Forelimb muscle (tissue), 1 donor: ENCODE measurements at places on chromosomes 1 and 21. TPM values are rescaled to one million over a fixed set of nuclear protein-coding genes. Genes with fewer than 3 reads are reported as not detected.

GRCh38 chr1:241351841-241352240, 5.2 kb downstream of the RGS7 start:
- no peak for DNase-seq

- DNase-seq, result no peak
Observed at GRCh38 chr1:36397083-36397377, 678 bp downstream of the LSM10 start.

DNA sequence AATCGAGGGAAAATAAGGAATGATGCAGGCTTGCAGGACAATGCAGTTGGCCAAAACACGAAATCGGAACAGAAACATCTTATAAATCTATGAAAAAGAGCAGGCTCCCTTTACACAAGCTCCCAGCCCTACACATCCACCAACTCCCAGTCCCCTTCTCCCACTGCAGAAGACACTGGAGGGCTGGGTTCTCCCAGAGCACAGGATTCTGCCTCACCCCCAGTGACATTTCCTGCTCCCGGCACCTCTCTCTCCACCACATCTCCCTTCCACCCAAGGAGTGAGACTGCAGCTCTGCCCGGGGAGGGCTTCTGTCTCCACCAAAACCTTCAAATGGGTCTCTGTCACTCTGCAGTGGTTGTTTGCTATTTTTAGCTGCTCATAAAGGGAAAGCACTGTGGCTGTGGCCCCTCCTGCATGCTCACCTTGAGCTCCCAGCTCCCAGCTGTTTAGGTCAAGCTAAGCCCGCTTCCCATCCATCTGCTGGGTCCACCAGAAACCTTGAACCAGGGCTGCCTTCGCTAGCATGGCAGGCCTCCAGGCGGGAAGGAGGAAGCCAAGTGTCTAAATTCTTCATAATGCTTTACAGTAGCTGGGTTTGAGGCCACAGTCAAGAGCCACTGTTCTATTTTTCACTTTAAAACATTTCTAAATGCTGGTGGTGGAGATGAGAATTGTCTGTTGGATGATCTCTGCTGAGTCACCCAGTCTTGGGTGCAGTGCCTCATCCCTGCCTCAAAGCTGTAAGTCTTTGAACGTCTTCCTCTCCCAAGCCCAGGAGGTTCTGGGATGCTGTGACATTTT, 3.3 kb upstream of the C2CD2 start:
- DNase-seq, result no peak

The PRRX1 gene
- polyA plus RNA-seq, result 167 TPM

GRCh38 chr1:228873709-228874108, 138.4 kb downstream of the RHOU start:
- no peak for DNase-seq

The ANKRD65 gene
- 22.1 TPM for polyA plus RNA-seq

The CR1 gene
- 0.78 TPM for polyA plus RNA-seq

DNA sequence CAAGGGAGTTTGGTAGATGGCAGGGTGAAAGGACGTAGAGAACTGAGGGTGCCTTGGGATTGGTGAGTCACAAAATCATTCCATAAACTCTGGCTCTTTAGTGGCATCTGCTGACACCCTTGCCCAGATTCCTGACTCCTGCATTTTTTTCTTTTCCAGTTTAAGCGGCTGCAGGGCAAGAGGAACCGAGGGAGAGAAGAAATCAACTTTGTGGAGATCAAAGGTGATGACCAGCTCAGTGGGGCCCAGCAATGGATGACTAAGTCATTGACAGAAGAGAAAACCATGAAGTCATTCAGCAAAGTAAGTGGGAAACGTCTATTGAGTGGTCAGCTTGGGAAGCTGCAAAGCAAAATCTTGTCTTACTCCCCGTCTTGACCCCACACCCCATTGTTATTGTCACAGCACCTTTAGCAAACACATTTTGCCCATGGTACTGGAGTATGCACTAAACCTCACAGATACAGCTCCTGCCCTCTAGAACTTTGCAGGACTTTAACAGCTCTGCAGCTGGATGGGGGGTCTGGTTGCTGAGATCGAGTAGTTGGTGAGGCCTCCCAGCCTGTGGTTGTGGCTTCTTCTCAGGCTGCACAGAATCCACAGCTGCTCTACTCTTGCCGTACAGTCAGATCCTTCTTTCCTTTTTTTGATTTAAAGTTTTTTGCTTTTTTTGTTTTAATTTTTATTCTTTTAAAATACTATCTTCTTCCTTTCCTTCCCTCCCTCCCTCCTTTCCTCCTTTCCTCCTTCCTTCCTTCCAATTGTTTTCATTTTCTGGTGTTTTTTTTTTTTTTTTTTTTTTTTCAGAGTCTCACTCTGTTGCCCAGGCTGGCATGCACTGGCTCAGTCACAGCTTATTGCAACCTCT, 21.9 kb downstream of the SH2D2A start:
- no peak for DNase-seq

GRCh38 chr1:186699519-186699918, 19.3 kb upstream of the PTGS2 start:
- no peak for DNase-seq

The SAMD11 gene
- 5.6 TPM for polyA plus RNA-seq

GRCh38 chr21:36732217-36732616, 33.3 kb downstream of the SIM2 start:
- no peak for DNase-seq

- no peak for DNase-seq
Observed at GRCh38 chr1:226003502-226004170, 4.5 kb upstream of the SDE2 start.

DNA sequence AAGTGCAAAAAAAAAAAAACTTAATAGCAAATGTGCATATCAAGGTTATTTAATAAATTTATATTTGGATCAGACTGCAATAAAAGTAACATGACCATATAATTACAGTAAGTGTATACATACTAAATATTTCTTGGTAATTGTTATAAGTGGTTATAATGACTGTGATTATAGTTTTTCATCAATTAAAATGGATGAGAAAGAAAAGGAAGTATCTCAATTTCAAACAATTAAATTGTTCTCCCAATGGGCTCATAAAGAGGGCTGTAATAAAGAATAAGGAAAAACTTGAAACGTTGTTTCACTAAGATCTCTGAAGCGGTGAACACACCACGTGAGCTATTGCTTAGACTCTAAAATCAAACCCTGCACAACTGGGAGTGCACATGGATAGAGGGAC, 104.1 kb downstream of the CDC42BPA start:
- no peak for DNase-seq

The SYPL2 gene
- polyA plus RNA-seq, result 304 TPM

- no peak for DNase-seq
Observed at GRCh38 chr1:223482766-223483165, 89.6 kb downstream of the CCDC185 start.

GRCh38 chr1:29607236-29607635, 370.9 kb downstream of the PTPRU start:
- DNase-seq, result no peak

The SYTL1 gene
- 0.49 TPM for polyA plus RNA-seq

DNA sequence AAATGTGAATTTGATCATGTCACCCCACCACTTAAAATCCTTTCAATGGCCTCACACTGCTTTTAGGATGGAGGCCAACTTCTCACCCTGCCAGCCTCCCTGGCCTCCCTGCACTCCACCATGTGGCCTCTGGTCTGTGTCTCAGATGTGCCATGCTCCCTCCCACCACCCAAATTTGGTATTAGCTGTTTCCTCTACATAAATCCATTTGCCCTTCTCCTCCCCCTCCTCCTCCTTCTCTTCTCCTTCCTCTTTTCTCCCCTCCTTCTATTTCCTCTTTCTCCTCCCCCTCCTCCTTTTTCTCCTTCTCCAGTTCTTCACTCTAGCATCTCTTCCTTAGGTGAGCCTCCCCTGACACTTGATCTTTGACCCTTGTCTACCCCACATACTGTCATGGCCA, 16.7 kb upstream of the GUCA2B start:
- DNase-seq, result no peak

GRCh38 chr1:183780757-183781156, 24.2 kb upstream of the RGL1 start:
- no peak for DNase-seq

GRCh38 chr1:206816390-206817287, 44.3 kb upstream of the IL10 start:
- no peak for DNase-seq

GRCh38 chr21:42671778-42672593, 18.6 kb downstream of the PDE9A start:
- DNase-seq, result no peak

The RABGAP1L gene
- 10.3 TPM for polyA plus RNA-seq
